Neural crest cell (in vitro differentiated cells): ENCODE measurements at places on chromosomes 7 and 10. TPM values are rescaled to one million over a fixed set of nuclear protein-coding genes. Genes with fewer than 3 reads are reported as not detected.

GRCh38 chr7:84058311-84059076, 136.1 kb downstream of the SEMA3A start:
- no peak overlapping the region for H3K4me3 ChIP-seq
- H3K36me3 ChIP-seq = peaks cover 4% of the 10 kb centered on the region
- H3K27ac ChIP-seq = no peak overlapping the region
- H3K27me3 ChIP-seq = no peaks in the 10 kb centered on the region

DNA sequence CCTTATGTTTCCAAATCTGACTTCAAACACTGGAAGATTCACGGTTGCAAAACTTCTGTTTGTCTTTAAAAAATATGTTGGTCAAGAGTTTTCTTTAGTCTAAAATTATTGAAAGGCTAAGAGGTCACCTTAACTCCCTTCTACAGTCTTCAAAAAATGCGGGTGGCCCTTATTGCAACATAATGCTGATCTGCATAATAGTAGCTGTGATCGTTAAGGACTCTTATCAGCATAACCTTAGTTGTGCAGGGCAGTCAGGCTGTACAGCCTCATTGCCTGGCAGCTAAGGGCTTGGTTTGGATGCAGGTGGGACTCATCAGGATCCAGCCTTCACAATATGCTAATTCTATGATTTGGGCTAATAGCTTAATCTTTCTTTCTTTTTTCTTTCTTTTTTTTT, 15.0 kb downstream of the KIAA1217 start:
- H3K36me3 ChIP-seq = peaks cover 9% of the 10 kb centered on the region
- H3K4me1 ChIP-seq = no peaks in the 10 kb centered on the region
- H3K4me3 ChIP-seq = no peak overlapping the region
- no peak overlapping the region for H3K27ac ChIP-seq
- no peaks in the 10 kb centered on the region for H3K27me3 ChIP-seq

GRCh38 chr10:72511459-72511858, 114.4 kb downstream of the MICU1 start:
- no peak overlapping the region for H3K4me3 ChIP-seq
- H3K36me3 ChIP-seq = peaks cover 11% of the 10 kb centered on the region
- no peaks in the 10 kb centered on the region for H3K4me1 ChIP-seq

CDC123 gene
- 108 and 111 TPM in 2 replicates for total RNA-seq

SYT15 gene
- total RNA-seq = 1.4 and 1.6 TPM in 2 replicates

CYP2E1 gene
- 0.48 and 0.49 TPM in 2 replicates for total RNA-seq

CHST15 gene
- 1.3 and 1.5 TPM in 2 replicates for total RNA-seq
